Hypothalamus (tissue), 51 donors: ENCODE measurements at places on chromosomes 7 and 10.

DNA sequence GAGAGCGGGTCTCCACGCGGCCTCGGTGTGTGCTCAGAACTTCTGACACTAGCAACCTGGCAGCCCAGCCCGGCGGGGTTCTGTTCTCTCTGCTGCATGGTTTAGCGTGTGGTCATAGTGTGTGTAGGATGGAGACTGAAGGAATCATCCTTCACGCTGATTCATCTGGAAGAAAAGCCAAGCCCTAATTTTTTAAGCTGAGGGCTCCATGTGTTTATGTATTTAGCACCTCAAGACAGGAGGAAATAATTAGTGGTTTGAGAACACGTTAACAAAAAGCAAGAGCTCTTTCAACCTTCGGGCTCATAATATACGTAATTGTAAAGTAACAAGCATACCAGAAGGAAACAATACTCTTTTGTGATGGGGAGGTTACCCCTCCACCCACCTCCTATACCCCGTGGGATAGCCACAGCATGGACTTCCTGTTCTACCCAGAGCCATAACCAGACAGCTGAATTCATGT lies 504.6 kb upstream of the MKI67 start:
- no peak for DNase-seq

DNA sequence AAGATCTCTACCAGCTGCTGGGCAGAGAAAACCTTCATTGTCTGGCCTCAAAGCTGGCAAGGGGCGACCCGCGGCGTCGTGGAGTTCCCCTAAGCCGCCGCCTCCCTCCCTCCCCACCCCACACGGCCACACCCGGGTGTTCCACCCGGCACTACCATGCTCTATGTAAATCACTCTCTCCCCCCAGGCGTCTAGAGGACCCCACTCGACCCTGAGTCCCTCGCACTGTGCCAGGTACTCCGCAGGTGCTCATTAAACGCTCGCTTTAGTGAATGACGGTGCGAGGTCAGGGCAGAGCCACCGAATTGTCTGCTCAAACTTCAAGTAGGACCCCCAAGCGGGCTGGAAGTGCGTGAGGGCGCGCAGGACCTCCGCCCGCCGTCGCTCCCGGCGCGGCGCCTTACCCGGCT lies 628 bp downstream of the PARP12 start:
- no peak for DNase-seq

DNA sequence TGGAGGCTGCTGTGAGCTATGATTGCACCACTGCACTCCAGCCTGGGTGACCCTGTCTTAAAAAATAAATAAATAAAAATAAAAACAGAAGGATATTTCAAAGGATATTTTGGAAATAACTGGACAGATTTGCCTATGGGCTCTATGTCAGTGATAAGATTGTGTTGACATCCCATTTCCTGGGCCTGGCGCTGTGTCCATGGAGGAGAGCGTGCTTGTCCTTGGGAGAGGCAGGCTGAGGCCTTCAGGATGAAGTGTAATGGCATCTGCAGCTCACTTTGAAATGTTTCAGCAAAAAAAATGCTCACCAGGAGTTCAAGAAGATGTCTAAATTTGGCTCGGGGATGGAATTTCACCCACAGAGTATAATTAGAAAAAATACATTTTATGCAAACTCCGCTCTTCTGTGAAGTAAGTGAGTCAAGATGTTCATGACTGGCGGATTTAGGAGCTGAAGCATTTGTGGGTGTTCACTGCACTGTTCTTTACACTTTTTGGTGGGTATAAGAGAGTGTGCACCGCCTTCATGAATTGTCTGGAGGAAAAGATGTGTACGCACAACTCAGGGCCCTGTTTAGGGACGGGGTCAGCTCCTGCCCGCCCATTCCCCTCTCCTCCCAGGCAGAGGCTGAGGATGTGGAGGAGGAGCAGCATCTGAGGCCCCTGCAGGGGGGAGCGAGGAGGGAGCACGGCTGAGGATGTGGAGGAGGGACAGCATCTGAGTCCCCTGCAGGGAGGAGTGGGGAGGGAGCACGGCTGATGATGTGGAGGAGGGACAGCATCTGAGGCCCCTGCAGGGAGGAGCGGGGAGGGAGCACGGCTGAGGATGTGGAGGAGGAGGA lies 18.5 kb upstream of the FOXL3 start:
- no peak for DNase-seq

- no peak for DNase-seq
Measured at GRCh38 chr10:58813573-58813972, 300.9 kb downstream of the BICC1 start.

GRCh38 chr7:845731-846130 lies 13.5 kb downstream of the SUN1 start:
- DNase-seq: no peak

- no peak for DNase-seq
Measured at GRCh38 chr7:17411922-17412321, 113.5 kb downstream of the AHR start.

- DNase-seq: no peak
Measured at GRCh38 chr7:87475359-87476178, at the start of gene ABCB4. Gene ABCB4 (minus strand): TSS chr7:87475680. CDS start chr7:87475465, 215 bp downstream.
